Endodermal cell (in vitro differentiated cells): ENCODE measurements at places on chromosomes 6 and 20.

GRCh38 chr6:136716917-136717715, 75.2 kb downstream of the MAP3K5 start:
- DNase-seq = no peak

DNA sequence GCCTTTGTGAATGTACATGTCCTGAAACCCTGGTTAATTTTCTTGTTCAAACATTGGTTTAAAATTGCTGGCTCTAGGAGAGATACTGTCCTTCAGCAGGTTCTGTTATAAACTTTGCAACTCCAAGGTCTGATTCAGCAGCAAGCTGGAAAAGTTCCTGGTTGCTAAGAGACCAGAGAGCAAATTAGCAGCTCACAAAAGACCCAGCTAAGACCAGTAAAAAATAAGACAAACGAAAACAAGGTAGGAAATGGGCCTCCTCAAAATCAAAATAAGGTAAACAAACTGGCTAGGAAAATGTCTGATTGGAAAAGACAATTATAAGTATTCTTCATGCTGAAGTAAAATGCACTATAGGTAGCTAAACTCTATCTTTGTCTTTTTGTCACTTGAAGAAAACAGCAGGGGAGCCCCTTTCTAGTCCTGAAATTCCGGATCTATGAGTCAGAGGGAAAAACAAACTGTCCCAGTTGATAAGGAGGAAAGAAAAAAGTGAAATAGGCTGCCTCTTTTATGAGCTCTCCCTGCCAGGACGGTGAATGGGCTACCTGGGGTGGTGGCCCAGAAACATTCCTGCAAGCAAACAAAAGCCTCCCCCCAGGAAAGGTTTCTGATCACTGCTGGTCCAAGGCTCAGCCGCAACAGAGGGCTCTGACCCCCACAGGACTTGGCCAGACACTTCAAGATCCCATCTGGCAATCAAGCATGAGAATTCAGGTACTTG, 41.6 kb downstream of the UNC5CL start:
- peak; percentile 94 for DNase-seq

GRCh38 chr6:1242446-1242845, 69.5 kb upstream of the FOXQ1 start:
- DNase-seq = no peak

GRCh38 chr20:35341366-35342028, 49.3 kb upstream of the FAM83C start:
- no peak for DNase-seq

- DNase-seq = peak; percentile 91
Observed at GRCh38 chr6:137076277-137077068, 31.7 kb upstream of the IL20RA start.

DNA sequence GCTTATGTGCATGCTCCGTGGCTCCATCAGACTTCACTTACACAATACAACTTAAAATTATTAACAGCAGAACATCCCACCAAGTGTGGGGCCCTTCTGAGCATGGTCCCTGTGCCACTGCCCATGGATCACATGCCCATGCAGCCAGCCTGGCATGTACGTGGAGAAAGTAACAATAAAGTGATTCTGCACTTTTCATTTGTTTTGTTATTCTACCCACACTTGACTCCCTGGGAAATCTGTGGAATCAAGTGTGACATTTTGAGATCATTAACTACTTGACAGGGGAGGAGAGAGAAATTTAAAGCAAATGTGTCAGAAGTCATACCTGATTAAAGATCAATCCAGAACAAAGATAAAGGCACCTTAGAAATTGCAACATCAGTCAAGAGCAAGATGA, 112.0 kb downstream of the ISM1 start:
- no peak for DNase-seq

DNA sequence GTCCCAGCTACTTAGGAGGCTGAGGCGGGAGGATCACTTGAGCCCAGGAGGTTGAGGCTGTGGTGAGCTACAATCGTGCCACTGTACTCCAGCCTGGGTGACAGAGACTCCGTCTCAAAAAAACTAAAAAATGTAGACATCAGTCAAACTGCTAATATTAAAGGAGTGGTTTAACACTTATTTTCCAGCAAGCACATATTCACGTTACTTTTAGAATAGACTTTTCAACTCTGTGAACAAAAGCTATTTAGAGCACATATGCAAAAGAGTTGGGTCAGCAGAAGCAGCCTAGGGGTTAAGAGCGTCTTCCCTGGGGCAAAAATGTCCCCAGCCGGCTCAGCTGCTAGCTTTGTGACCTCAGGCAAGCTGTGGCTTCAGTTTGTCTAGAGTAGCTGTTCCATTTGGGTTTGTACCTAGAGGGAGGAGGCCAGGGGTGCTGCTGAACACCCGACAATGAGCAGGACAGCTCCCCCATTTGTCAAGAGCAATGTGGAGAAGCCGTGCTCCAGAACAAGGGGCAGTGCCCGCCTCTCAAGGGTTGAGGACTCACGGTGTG, 62.5 kb upstream of the PTGIS start:
- DNase-seq = peak; percentile 43

DNA sequence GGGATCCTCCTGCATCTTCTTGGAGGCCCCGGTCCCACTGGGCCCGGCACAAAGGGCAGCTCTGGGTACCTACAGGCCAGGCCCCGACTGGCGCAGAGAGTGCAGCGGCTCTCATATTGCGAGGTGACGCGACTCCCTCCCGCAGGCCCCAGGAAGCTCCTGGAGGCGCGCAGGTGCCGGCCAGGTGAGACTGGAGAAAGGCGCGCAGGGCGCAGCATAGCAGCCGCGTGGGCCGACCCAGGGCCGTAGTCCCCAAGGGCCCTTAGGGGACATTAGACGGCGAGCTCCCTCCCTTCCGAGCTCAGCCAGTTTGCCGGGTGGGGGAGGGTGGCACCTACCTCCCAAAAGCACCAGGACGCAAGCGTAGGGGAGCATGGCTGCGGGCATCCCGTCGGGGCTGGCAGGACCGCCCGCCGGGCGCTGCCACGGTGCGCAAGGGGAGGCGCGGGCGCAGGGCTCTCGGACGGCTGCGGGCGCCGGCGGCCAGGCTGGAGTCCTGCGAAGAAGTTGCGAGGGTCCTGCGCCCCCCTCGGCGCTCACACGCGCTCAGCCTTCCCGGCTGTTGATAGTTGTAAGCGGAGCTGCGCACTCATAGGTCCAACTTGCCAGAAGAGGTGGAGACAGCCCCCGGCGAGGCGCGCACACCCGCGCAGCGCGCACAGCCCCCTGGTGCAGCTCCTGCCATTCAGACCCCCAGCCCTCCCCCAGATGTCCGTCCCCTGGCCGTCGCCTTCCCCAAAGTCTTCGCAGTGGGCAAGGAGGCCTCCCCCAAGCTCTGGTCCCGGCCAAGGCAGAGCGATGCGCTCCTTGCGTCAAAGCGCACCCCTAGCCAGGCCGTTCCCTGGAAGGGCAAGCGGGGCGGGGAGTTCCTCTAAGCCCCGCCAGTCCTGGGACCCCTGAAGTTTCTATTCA, 622 bp downstream of the APCDD1L start:
- DNase-seq = peak; percentile 79

DNA sequence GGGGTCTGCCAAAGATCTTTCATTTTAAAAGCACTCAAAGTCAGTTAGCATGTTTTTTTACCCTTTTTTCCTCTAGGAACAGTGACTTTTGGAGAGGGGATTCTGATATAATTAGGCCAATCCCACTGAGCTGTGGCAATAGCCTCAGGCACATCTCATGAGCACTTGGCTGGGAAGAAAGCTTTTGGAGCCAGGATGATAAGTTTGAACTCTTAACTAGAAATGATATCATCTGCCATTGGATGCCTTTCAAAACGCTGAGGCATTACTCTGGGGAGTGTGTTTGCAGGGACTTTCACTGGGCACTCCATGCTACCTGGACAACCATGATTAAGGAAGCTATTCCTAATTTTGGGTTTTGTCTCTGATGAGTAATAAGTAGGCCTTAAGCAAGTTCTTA, 3.7 kb downstream of the SCGN start:
- DNase-seq = no peak

- DNase-seq = no peak
Observed at GRCh38 chr6:146292506-146292905, 251.1 kb upstream of the RAB32 start.

DNA sequence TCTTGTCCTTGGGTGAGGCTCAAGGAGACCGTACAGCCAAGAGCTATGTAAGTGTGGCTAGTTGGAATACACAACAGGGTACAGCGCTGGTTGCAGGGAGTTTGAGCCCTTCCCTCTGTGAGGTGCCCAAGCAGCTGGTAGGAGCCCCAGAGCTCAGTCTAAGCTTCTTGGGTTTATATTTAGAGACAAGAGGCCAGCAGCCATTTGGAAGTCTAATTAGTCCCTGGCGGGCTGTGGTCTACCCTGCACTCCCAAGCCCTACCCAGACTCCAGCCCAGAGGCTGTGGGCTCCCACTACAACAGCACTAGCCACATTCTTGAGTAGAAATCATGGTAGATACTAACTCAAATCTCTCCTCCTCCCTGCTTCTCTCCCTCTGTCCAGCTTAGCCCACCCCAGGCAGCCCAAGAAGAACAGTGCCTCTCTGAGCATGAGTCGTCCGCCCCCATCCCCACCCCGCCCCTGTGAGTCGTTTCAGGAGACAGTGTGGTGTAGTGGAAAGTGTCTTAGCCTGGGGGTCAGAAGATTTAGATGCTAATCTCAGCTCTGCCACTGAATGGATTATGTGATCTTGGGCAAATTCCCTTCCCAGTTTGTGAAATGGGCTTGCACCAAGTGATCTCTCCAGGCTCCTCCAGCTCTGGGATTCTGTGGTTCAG, 37.8 kb downstream of the EIF2S2 start:
- no peak for DNase-seq

DNA sequence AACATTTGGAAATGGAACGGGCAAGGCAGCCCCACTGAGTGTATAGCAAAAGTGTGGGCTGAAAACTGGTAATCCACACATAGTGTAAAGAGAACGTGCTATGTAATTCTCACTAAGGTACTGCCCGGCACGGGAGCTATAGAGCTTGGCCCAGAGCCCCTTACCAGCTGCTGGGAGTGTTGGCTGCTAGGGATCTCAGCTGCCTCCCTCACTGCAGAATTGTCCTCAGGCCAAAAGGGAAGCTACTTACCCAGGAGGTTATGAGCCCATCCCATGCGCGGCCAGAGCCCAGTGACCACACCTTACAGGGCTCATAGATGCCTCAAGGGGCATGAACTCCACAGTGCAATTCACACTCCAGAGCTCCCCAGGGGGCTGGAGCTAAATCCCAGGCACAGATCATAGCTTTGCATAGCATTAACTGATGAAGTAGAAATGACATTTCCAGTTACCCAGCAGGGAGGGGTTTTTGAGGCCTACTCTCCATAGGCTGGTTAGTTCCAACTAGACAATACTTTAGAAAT, 56.8 kb downstream of the LINC00237 start:
- DNase-seq = no peak

- DNase-seq = no peak
Observed at GRCh38 chr20:2380601-2381000, at the start of gene TGM6. TSS of gene TGM6 (plus strand) at chr20:2380901. CDS start at chr20:2380969, 68 bp downstream.

DNA sequence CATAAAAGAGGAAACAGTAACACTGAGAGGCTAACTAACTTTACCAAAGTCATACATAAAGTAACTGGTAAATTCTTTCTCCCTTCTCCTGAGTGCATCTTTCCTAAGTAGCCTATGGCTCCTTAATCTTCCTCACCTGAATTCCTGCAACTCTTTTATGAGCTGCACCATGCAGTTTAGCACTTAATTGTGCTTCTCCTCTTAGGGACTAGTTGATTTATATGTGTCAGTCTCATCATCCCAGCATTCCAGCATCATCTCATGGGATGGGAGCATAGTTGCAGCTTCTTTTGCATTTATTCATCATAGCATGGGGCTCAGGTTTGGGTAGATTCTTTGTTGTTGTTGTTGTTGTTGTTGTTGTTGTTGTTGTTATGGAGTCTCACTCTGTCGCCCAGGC, 3.5 kb upstream of the TSPYL1 start:
- DNase-seq = no peak

DNA sequence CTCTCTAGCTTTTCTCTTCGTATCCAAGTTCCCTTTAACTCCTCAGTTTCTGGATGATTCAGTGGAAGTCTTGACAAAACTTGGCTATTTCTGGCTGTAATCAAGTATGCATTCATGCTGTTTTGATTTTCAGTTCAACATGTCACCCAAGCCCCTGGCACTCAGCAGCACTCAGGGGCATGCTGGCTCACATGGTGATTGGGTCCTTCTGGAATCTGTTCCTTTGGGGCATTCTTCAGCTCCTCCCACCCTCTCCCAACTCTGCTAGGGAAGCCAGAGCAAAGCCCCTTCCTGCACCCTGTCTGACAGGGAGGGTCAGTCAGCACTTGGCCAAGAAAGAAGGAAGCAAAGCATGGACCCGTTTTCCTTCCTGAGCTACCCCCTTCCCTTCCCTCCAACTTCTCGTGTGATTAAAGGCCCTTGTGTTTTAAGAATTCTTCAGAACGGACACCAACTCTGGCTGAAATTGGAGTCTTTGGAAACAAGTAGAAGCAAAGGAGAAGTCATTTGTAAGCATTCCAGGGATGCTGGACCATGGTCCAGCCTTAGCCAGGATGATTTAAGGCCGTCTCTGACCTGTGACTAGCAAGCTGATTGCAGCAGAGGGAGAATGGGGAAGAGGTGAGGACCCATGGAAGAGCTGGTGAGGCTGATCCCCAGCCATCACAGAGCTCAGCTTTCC, 7.1 kb downstream of the PLEKHG1 start:
- no peak for DNase-seq

DNA sequence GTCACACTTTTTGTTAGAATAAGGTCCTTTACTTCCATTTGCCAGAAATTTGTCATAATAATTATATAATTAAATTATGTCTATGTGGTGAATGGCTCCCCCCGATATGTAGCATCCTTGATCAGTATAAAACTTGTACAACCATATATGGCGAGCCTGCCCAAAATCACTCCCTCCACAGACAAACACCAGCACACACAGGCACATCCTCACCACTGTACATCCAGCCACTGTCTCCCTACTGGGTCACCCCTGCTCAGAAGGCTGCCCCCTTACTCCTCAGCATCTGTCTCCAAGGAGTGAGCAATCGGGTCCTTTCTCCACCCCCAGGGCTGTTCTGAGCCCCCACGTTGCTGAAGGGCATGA, 87.0 kb upstream of the MYL9 start:
- no peak for DNase-seq
